GM13976 (cell line): ENCODE measurements at places on chromosomes 16 and 17.

DNA sequence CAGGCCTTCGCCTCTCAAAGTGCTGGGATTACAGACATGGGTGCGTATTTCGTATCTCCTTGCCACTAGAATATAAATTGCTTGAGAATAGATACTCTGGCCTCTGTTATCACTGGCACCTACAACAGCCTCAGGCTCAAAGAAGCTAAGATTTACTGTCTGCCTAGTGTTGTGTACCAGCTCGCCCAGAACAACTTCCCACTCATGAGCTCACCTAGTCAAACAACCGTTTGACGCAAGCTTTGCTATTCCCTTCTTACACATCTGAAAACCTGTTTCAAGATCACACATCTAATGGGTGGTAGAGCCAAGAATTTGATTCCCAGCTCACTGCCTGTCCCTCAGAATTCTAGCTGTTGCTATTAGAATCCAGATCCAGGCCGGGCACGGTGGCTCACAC lies 24.4 kb downstream of the MIS12 start:
- DNase-seq, result no peak

DNA sequence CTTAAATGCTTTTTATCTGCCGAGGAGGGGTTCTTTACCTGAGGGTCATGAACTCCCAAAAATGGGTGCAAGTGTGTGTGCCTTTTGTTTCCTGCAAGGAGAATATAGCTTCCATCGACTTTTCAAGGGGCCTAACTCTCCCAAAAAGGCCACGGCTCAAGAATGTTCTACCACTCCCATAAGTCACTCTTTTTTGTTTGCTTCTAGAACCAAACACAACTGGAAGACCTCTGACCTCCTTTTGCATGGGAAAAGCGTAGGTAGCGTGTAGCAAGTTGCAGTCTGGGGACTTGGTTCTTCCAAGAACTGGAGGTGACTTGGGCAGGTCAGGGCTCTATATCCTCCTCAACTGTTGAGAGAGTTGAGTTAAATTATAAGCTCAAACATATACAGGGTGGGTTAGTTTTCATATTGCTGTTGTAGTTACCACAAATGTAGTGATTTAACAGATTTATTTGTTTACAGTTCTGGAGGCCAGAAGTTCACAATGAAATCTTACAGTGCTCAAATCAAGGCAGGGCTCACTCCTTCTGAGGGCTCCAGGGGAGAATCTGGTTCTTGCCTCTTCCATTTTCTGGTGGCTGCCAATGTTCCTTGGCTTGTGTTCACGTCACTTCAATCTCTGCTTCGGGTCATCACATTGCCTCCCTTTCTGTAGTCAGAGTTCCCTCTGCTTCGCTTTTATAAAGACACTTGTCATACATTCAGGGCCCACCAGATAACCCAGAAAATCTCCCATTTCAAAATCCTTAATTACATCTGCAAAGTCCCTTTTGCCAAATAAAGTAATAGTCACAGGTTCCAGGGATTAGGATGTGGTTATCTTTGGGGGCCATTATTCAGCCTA lies 1.4 kb downstream of the TMEM97 start:
- no peak for DNase-seq

DNA sequence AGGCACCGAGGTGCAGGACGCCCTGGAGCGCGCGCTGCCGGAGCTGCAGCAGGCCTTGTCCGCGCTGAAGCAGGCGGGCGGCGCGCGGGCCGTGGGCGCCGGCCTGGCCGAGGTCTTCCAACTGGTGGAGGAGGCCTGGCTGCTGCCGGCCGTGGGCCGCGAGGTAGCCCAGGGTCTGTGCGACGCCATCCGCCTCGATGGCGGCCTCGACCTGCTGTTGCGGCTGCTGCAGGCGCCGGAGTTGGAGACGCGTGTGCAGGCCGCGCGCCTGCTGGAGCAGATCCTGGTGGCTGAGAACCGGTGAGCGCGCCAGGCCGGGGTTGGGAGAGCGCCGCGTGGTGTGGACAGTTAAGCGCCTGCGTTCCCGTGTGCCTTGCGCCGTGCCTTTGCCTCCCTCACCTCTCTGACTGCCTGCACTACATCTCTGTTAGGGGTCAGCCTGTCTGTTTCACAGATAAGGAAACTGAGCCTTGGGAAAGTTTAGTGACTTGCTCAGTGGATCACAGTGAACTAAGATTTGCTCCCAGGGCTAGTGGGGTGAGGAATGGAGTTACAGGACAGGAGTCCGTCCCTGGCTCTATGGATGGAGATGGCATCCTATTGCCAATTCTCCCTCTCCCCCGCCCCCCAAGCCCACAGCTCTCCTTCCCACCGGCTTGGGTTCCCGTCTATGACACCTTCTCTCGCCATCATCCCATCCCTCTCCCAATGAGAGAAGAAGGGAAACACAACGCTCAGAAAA lies 880 bp downstream of the SARM1 start:
- DNase-seq, result peak; percentile 63

DNA sequence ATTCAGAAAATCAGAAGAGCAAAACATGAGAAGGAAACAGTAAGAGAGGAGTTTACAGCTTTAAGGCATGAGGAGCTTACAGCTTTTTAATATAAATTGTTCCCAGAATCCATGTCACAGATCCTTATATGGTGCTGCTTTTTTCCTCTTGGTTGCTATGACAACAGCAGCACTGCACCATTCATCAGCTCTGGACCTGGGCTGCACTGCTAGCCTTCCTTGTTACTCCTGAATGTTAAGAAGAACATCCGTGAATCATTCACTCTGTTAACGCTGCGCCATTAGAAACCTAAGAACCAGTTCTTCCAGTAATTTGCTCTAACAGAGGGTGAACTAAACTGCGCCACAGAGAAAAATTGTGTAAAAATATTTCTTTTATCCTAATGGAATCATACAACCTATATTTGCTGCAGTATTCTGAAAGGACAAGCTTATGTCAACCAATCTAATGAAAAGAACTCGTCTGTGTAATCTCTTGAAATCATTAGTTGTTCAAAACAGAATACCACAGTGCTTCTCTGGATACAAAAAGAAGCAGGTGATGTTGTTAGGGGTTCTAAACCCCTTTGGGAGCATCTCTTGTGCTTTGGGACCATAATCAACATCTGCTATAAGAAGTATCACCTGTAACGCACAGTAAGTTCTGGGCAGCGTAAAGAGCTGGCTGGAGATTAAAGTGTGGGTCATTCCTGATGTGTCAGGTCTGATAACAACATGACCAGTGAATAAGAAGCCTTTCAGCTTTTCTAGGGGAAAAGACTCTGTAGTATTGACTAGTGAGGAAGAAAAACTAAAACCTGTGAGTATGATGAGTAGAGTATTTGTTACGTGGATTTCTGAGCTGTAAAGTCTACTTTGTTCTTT lies 151.2 kb downstream of the TANC2 start:
- DNase-seq, result no peak

GRCh38 chr16:57485916-57486857 lies at the start of gene DOK4:
DOK4 (minus strand) TSS chr16:57486493; CDS start chr16:57479507, 6,986 bp downstream.
- DNase-seq, result peak; percentile 97

- DNase-seq, result no peak
These were observed 1.6 kb upstream of the TBX21 start for GRCh38 chr17:47731396-47731795.

DNA sequence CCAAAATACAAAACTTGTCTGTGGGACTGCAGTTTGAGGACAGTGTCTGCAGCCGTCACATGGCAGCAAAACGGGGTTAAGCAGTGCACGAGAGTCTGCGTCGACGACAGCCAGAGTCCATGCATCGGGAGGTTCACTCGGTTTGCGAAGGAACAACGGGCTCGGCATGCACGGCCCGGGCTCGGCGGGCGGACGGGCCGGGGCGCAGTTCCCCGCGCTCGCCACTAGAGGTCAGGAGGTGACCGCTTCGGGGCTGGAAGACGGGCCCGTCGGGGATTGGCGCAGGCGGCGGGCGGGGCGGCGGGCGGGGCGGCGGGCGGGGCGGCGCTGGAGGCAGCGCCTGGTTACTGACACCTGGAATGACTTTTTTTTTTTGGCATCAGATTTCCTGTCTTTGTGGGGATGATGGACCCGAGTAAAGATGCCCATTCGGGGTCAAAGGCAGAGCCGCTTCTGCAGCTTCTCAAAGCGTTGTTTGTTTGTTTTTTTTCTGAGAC lies 6.5 kb downstream of the SCGB1C2 start:
- DNase-seq, result peak; percentile 93

GRCh38 chr17:52660692-52661091 lies 502.2 kb upstream of the CA10 start:
- DNase-seq, result no peak

DNA sequence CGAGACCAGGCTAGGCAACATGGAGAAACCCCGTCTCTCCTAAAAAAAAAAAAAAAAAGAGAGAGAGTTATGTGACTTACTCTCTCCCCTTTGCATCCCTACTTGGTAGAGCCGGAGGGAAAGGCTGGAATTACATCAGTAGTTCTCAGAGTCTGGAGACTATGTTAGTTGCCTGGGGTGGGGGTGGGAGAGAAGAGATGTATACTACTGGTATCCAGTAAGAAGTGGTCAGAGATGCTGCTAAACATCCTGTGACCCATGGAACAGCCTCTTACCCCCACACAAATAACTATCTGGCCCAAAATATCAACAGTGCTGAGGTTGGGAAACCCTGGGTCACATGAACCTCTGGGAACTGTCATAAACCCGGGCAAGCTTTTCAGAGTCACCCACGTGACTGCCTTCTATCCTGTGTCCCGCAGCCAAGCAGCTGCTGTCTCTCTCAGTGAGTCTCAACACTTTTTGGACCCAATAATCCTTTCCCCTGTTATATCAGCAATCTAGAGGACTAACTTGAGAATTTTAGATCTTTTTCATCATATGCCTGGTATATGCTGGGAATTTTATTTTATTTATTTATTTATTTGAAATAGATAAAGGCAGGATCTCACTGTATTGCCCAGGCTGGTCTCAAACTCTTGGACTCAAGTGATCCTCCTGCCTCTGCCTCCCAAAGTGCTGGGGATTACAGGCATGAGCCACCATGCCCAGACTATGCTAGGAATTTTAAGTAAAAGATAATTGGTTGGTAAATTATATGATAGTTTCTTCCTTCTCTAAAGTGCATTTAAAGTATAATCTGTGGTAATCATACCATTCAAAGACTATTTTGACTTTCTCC lies 8.7 kb downstream of the EIF1 start:
- no peak for DNase-seq

- DNase-seq, result no peak
These were observed 31.4 kb downstream of the CCR7 start for GRCh38 chr17:40533896-40534295.

DNA sequence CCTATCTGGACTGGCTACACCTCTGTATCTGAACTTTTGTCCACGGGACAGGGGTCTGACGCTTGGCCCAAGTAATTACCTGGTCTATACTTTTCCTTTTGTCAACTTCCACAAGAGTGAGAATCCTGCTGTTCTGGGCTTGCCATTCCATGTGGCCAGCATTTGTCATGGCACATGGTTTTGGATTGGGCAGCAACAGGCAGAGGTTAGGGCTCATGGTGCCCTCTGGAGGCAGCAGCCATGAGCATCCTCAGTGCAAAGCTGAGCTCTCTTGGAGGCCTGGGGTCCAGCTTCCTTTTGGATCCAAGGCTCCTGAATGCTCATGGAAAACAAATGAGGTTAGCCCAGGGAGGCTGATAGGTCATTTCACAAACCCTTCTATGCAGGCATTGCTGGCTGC lies 7.5 kb upstream of the EDC4 start:
- DNase-seq, result peak; percentile 53

- DNase-seq, result no peak
These were observed 588.3 kb upstream of the ZFHX3 start for GRCh38 chr16:73636196-73636595.

DNA sequence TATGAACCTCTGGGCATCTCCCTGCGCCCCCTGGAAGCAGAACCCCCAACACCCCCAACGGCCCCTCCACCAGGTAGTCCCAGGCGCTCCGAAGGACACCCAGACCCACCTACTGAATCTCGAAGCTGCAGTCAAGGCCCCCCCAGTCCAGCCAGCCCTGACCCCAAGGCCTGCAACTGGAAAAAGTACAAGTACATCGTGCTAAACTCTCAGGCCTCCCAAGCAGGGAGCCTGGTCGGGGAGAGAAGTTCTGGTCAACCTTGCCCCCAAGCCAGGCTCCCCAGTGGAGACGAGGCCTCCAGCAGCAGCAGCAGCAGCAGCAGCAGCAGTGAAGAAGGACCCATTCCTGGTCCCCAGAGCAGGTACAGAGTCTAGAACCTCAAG lies 1.5 kb downstream of the BCL6B start:
- DNase-seq, result no peak
